ENCODE measurements at places on chromosomes 16 and 17.

DNA sequence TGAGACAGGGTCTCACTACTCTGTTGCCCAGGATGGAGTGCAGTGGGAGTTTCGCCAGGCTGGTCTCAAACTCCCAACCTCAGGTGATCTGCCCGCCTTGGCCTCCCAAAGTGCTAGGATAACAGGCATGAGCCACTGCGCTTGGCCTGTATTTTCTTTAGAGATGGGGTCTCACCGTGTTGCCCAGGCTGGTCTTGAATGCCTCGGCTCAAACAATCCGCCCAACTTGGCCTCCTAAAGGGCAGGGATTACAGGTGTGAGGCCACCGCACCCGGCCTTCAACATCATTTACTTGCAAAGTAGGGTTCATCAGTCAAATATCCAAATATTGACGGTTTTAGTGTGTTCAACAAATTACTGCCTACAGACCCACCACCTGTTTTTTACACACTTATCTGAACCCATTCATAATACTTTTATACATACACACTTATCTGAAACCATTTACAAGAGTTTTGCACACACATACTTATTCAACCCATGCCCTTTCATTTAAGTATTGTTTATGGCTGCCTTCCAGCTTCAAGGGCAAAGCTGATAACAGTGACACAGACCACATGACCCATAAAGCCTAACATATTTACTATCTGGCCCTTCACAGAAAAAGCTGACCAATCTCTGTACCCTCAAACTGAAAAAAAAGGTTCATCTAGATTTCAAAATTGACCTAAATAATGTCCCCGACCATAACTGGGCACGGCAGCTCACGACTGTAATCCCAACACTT lies 11.9 kb downstream of the TMEM170A start:
- no peak for DNase-seq

DNA sequence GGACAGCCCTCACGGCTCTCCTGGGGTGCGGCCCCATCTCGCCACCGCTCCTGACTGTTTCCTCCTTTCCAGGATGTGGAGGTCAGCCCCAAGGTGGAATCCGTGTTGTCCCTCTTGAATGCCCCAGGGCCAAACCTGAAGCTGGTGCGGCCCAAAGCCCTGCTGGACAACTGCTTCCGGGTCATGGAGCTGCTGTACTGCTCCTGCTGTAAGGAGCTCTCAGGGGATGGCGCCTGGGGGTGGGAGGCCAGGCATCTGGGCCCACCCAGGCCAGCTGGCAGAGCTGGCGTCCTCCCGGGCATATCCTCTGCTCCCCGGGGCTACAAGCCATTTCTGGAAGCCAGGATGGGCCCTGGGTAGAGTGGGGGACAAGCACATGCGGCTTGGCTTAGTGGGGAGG lies 13.2 kb downstream of the IL34 start:
- no peak for DNase-seq

DNA sequence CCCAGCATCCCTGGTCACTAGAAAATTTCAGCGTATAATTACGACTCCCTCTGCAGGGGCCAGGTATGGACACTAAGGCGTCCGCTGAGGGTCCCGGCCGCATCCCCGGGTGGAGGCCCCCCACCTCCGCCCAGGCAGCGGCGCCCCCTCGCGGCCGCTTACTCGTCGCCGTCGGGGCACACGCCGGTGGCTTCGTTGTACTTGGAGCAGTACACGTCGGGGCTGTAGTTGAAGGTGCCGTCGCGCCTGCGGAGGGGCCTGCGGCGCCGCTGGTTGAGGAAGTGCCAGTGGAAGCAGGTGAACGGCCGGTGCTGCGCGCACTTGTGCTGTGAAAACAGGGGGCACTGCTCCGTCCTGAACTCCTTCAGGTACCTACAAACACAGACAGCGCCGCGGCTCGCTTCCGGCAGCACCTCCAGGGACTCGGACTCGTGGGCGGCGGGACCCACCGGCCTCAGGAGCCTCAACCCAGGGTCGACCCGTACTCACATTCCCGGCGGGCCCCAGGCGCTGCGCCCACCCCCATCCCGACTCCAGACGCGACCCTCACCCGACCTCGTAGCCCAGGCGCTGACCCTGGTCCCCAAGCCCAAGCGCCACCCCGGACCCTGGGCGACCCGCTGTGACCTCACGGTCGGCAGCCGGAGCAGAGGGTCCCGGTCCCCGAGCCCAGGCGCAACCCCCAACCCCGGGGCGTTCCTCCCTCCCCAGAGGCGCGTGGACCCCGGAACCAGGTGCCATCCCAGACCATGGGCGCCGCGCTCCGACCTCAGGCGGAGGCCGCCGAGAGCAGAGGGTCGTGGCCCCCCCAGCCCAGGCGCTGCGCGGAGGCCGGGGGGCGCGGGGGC lies 596 bp downstream of the UNKL start:
- DNase-seq: no peak

GRCh38 chr17:81011951-81012350 lies 20.3 kb downstream of the CHMP6 start:
- DNase-seq: no peak

DNA sequence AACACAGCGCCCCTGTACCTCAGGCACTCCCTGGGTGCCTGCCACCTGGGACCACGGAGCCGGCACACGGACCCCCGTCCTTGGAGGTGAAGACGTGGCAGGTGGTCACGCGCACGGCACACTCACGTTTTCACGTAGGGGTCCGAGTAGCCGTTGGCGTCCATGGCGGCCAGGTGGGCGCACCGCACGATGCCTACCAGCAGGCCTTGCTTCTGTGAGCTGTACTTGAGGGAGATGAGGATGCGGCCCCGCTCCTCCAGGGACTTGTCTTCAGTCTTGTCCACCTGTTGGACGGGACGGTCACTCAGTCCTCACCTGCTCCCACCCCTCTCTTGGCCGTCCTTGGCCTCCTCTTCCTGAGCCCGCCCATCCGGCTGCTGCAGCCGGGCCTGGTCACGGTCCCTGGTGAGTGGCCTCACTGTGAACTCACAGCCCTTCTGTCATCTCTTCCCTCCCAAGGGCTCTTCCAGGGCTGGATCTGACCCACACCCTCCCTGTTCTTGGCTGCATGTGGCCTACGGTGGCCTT lies 18.8 kb downstream of the SCGB1C2 start:
- DNase-seq: no peak

GRCh38 chr16:88478889-88479792 lies 26.1 kb downstream of the ZFPM1 start:
- no peak for DNase-seq

- DNase-seq: no peak
Observed at GRCh38 chr16:66881014-66881417, 701 bp downstream of the PDP2 start.

DNA sequence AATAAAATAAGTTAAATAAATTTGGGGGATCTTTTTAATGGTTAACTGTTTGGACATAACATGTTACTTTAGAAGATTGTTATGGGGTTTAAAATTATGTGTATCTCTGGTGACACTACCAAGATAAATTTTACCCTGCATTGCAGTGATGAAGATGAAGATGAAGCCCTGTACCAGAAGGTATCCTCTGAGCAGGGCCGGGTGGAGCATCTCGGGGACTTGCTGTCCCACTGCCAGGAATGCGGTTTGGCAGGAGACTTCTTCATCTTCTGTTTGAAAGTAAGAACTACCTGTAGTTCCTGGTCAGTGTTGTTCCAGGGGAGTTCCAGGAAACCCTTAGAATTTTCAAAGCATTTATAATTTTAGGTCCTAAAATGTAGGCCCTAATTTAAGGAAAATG lies 64.0 kb downstream of the TANGO6 start:
- no peak for DNase-seq

- DNase-seq: peak; percentile 8
Observed at GRCh38 chr17:6257336-6257735, 177.6 kb downstream of the AIPL1 start.

GRCh38 chr16:66298571-66299120 lies 67.8 kb upstream of the CDH5 start:
- no peak for DNase-seq

DNA sequence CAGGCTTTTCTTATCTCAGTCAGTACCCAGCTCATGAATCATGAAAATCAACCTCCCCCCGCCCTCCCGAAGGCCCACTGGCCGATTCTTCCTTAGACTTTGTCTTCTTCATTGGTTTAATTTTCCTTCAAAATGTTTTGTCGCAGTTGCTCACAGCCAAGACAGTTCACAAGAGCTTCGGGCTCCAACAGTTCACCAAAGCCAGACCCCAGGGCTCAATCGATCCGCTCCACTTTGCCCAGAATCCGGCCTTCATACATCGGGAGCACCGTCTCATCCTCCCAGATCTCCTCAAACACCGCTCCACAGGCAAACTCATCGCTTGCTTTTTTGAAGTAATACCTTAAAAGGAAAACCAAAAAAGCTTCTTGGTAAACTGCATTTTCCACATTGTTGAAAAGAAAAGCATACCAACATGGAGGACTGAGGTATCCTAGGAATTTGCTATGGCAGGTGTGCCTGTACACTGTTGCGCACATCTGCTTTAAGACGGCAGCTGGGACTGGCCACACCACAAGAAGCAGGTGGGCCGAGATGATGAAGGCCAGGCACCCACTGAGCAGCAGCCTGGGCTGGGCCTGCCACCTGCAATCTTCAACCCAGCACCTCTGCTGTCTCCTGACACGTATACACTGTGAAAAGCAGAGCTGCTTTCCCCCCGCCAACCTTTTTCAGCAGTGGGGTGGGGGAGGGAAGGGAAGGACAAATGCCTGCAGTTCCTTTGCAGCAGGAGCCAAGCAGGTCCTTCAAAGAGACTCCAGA lies 31.5 kb downstream of the AXIN2 start:
- DNase-seq: no peak

GRCh38 chr16:49441366-49441780 lies 67.8 kb downstream of the C16orf78 start:
- DNase-seq: no peak

DNA sequence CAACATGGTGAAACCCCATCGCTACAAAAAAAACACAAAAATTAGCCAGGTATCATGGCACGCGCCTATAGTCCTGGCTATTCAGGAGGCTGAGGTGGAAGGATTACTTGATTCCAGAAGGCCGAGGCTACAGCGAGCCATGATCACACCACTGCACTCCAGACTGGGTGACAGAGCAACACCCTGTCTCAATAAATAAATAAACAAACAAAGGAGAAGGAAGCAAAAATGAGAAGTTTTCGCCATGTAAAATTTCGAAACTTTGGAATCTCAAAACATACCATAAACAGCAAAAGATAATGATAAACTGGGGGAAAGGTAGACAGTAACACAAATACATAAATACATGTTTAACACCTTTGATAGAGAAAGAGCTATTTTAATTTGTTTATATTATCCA lies 130.9 kb downstream of the ZFHX3 start:
- no peak for DNase-seq

DNA sequence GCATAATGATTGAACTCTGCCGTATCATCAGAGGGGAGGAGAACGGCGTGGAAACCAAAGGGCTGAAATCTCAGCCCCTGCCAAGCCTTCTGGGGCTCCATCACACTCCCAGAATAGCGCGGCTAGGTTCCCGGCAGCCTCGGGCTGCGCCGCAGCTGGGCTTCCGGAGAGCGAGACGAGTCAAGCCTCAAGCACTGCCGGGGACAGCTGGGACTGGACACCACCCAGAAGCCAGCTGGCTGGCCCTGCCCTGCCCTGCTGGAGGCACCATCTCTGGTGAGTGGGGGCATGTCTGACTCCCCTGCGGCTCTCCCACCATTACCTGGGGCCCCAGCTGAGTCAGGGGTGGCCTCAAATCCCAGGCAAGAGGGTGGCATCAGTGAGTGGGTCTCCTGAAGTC lies 7.2 kb upstream of the GPRC5C start:
- DNase-seq: no peak

- no peak for DNase-seq
Observed at GRCh38 chr17:79750650-79751545, 20.2 kb downstream of the ENPP7 start.

GRCh38 chr16:12482455-12483220 lies 321.0 kb downstream of the CPPED1 start:
- no peak for DNase-seq

DNA sequence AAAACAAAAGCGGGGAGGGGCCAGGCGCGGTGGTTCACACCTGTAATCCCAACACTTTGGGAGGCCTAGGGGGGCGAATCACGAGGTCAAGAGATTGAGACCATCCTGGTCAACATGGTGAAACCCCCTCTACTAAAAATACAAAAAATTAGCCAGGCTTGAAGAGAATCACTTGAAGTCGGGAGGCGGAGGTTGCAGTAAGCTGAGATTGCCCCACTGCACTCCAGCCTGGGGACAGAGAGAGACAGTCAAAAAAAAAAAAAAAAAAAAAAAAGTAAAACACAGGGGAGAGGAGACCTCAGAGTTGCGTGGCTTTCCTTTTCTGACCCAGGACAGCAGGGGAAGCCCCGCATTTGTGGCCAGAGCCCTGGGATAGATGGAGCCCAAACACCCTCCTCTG lies 19.9 kb downstream of the ACTG1 start:
- DNase-seq: no peak

DNA sequence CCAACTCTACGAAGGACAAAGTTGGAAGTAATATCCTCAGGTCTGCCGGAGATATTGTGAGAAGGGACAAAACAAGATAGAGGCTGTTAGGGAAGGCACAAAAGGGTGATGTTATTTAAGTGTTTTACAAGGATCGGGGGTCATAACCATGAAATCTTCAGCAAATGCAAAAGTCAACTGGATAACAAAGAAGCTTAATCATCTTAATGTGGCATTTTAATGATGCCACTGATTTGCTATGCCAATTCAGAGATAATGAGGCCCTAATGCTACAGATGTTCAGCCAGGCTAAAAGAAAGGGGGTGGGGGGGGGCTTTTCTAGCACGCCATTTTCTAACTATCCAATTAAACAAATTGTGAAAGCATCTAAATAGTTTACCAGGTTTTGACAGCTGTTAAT lies 63.1 kb downstream of the IKZF3 start:
- DNase-seq: no peak

DNA sequence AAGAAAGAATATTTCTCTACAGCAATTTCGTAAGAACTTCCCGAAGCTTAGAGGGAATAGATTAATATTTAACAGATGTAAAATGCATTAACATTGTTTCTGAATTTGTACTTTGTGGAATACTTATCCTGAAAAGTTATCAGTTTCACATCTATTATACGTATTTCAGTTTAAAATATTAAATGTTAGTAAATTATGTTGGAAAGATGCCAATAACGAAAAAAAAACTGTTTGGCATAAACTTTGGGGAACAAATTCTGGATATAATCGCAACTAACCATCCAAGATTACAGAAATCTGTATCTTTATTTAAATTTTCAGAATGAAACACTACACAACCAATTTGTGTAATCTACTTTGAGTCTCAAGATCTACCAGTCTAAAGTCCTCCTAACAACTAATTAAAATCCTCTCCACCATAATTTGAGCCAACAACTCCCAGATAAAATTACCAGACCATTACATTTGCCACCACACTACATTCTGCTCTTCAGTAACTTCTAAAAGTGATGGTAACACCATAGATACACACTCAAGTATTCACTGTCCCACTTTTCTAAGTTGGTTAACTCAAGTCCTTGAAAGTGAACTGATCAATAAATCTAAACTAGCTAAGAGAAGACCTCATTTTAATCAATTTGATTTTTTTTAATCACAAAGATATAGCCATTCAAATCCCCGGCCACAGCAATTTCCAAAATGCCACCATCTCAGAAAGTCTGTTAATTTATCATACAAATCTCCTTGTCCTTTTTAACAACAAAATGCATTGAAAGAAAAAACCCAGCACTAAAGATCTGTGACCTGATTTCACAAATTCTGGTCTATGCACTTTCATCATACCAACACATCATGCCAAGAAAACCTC lies 2.0 kb downstream of the SIAH1 start:
- DNase-seq: no peak

- DNase-seq: no peak
Observed at GRCh38 chr16:11797957-11798299, 870 bp upstream of the ZC3H7A start.

- DNase-seq: no peak
Observed at GRCh38 chr17:40563220-40564052, 1.8 kb downstream of the CCR7 start.

GRCh38 chr17:41629826-41630670 lies 5.7 kb upstream of the KRT17 start:
- DNase-seq: no peak

All from HS-5 (cell line).